ENCODE measurements at places on chromosomes 16 and 17.

GRCh38 chr17:50989149-50989548 lies 123.0 kb upstream of the TOB1 start:
- DNase-seq: no peak

GRCh38 chr17:59331129-59331928 lies at the start of gene YPEL2:
YPEL2 (plus strand) TSS chr17:59331655; CDS start chr17:59353410, 21,755 bp downstream.
- DNase-seq: peak; percentile 97

DNA sequence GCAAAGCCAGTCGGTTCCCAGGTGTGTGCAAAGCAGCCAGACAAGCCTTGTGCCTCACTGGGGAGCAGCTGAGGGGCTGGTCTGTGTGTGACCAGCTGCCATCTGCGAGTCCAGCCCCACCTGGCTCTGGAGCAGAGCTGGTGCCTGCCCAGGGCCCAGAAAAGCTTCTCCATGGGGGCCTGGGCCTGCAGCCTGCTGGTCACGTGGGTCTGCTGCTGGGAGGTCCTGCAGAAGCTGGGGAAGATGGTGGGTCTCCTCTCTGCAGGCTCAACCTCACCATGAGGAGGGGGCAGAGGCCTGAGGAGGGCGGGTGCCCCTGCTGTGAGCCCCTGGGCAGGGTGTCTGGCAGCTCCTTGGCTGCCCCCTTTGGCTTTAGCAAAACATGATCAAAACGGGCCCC lies 71.9 kb downstream of the ENGASE start:
- no peak for DNase-seq

GRCh38 chr16:14186007-14186794 lies 115.1 kb downstream of the MRTFB start:
- no peak for DNase-seq

- DNase-seq: no peak
These were observed 309.0 kb downstream of the CDH13 start for GRCh38 chr16:82935766-82936165.

DNA sequence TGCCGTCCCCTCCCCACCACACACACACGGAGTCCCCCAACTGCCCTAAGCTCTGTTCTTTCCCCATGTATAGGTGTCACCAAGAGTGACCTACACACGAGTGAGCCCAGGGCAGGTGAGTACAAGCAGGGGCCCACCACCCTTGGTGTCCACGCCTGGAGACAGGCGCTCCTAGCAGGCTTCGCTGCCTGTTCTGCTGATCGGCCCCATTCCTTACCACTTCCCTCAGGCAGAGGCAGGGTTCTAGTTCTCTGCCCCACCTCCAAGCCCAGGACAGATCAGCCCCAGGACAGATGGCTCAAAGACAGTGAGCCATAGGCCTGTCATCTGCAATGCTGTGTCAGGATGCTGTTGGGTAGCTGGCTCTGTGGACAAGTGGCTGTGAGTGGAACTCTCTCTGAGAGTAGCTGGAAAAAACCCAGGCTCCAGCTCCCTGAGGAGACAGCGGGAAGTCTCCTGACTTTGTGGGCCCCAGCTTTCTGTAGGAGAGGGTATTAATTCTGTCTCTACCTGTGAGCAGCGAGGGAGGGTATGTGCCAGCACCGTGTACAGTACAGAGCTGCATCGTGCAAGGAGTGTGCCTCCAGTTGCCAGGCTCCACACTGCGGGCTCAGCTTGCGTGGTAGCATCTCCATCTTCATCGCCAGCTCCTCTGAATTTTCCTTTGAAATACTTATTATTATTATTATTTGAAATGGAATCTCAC lies 897 bp downstream of the TP53I13 start:
- DNase-seq: peak; percentile 6

DNA sequence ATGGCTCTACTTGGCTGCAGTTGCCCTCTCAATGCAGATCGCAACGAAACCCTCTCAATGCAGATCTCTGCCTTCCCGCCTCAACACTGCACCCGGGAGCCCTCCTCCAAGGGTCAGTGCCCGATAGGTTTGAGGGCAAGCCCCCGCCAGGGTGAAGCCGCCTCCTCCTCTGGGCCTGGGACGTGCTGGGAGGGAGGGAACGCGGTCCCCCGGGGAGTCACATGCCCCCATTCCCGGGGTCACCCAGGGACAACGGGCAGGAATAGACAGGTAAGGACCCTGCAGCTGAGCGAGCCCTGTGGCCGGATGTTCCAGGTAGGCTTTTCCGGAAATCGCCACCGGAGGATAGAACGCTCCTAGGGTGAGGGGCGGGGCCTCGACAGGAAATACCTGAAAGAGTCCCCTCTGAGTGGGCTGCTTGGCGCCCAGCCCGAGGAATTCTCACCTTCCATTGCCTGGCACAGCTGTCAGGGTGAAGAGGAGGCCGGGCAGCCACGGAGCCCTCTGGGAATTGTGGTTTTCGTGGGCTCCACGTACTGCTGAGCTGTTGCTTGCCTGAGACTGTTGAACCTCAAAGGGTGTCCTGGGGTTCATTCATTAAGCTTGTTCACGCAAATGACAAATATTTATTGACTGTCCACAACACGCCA lies 12.8 kb downstream of the ZNF174 start:
- no peak for DNase-seq

GRCh38 chr17:7620835-7621234 lies 6.1 kb upstream of the FXR2 start:
- DNase-seq: no peak

DNA sequence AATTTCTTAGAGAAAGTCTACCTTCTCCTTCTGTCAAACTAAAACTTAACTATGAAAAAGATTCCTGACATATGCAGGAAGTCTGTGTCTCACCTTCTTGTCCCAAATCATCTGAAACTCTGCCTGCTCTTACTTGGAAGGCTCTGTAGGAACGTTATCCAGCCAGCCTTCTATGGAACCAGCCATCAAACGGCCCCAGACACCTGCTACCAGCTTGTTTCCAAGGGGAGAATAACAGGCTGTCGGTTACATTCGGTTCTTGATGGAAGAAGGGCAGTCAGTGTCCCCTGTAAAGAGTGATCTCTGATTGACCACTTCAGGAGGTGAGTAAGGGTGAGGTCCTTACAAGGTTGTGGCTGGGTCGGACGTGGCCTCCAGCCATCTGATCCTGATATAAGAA lies 1.7 kb downstream of the ADAMTS18 start:
- DNase-seq: no peak

Measured in left colon (tissue), 2 donors.